ENCODE measurements at places on chromosomes 3 and 15. TPM values are rescaled to one million over a fixed set of nuclear protein-coding genes. Genes with fewer than 3 reads are reported as not detected.

Gene ITIH1
- not detected for total RNA-seq

Gene TLR9
- total RNA-seq, result 0.07 TPM

Gene IL5RA
- total RNA-seq, result not detected

Gene MESP2
- 0.21 TPM for total RNA-seq

Gene SLC15A2
- 2.4 TPM for total RNA-seq

Gene DUOXA2
- total RNA-seq, result not detected

Gene SLC51B
- not detected for total RNA-seq

Gene GABRB3
- 0.34 TPM for total RNA-seq

Gene PRR20G
- not detected for total RNA-seq

Gene DGKG
- 0.34 TPM for total RNA-seq

Gene CLRN1
- total RNA-seq, result not detected

Gene LIPH
- 2.4 TPM for total RNA-seq

Gene C3orf52
- 15.4 TPM for total RNA-seq

Gene ROPN1
- not detected for total RNA-seq

Gene GOLGA8Q
- total RNA-seq, result 1.6 TPM

Gene STXBP5L
- not detected for total RNA-seq

Gene PP2D1
- total RNA-seq, result not detected

Gene KCNAB1
- total RNA-seq, result under 0.01 TPM

Gene RARB
- total RNA-seq, result 2.6 TPM

Gene MUSTN1
- total RNA-seq, result not detected

Gene RETNLB
- not detected for total RNA-seq

Gene TRAT1
- not detected for total RNA-seq

Gene CDHR4
- total RNA-seq, result not detected

Gene KY
- not detected for total RNA-seq

Gene TMEM44
- total RNA-seq, result 13.6 TPM

Gene SLC28A2
- not detected for total RNA-seq

Gene WNT5A
- total RNA-seq, result 11.9 TPM

Gene FEM1B
- total RNA-seq, result 220 TPM

Gene SPINT1
- 485 TPM for total RNA-seq

Gene GPR27
- total RNA-seq, result 1.6 TPM

Gene SNUPN
- 23.8 TPM for total RNA-seq

Gene OXTR
- 0.68 TPM for total RNA-seq

Gene CIB2
- 5.6 TPM for total RNA-seq

Gene LCMT2
- total RNA-seq, result 9.9 TPM
